SIG-M5 (cell line): ENCODE measurements at places on chromosomes 3 and 15.

DNA sequence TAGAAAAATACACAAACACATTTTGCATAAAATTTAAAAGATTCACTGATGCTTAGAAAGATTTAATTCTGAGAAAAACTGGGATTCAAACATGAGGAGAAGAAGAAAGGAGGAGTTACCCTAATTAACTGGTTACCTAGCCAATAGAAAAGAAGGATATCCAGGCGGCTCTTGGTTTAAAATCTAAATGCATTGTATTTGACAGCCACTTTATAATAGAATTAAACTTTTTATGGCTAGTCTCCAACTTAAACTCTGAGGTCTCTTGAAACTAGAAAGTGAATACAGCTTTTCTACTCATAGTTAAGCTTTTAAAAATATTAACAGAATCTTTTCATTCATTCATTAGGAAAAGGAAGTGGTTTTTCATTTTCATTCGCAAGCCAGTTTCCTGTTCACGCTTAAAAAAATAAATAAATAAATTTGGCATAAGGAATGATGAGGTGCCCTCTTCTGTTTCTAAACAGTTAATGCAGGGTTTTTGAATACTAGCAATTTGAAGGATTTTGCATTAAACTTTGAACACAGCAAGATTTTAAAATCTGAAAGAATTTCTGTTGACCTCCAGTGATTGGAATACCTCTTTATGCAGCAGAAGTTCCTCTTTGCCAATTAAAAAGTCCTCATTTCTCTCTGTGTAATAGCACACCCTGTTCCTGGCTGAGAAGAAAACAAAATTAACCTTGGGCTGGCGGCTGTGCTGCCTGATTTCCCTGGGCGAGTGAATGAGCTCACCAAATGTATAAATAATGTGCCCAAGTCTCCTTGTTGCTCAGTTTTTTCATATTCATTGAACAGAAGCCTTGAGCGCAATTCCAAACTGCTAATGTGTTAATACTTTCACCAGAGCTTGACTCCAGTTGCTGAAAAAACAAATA lies 105.1 kb downstream of the ZMAT3 start:
- DNase-seq = no peak

DNA sequence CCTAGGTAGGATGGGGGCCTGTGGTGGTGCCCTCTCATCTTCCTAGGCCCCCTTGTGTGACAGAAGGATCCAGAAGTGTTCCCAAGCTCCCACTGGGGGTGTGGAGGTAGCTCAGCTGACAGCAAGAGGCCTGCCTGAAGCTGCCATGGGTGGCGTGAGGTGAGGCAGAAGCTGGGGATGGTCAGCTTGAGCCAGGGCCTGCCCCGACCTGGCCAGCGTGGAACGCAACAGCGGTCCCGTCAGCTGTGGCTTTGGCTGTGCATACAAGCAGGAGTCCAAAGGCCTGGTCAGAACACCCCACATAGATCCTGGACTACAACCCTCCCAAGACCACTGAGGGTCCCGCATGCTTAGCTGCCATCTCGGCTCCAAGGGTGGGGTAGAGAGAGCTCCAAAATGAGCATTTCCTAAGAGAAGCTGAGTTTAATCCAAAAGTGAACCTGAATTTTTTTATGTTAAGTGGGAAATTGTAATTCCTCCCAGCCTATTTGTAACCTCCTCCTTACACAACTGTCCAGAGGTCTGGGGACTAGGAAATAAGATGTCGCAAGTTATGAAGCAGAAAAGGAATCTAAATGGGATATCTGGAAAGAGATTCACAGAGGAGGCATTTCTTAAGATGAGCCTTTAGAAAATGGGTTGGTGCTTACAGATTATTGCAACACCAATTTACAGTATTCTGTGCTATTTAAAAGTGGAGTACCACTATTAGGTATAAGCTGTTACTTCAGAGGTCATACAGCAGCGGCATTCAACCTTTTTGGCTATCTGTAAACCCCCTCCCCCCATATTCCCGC lies 9.9 kb upstream of the PLA2G4D start:
- DNase-seq = no peak

DNA sequence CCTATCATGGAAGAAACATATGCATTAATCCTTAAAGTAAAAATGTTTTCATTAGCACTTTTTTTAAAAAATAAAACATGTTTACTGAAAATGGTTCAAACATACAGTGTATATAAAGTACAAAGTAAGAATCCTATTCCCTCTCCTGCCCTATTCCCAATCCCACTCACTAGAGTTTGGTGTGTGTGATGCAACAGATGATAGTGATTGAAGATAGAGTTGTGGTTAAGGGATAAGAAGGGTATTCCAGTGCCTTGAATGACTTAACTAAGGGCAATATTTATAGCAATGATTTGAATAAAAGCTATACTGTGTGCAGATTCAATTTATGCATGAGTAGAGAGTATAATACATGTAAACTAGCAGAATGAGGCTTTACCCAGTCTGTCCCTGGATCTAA lies 18.1 kb downstream of the ZNF280D start:
- no peak for DNase-seq

- DNase-seq = no peak
Observed at GRCh38 chr3:39435006-39435748, 28.7 kb downstream of the RPSA start.

- DNase-seq = no peak
Observed at GRCh38 chr3:124992041-124992440, 57.5 kb upstream of the MUC13 start.

- DNase-seq = no peak
Observed at GRCh38 chr3:196202516-196202970, 8.7 kb downstream of the ZDHHC19 start.

DNA sequence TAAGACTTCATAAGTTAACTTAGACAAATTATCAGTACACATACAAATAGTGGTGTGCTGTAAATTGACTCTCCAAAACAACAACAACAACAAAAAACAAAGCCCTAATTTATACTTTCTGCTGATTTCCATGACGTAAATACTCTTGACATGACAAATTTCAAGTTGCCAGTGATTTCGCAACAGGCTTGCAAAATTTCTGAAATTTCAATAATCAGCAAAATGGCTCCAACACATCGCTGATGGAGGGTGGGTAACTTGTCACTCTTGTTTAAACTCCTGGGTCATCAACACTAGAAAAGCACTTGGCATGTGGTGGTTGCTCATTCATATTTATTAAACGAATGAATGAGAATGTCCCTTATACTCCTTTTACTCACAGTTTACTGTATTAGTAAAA lies 205.2 kb upstream of the SATB1 start:
- no peak for DNase-seq

GRCh38 chr3:179769411-179770247 lies 116.8 kb downstream of the USP13 start:
- DNase-seq = no peak

GRCh38 chr3:124674336-124674735 lies 55.9 kb upstream of the UMPS start:
- DNase-seq = no peak

- DNase-seq = no peak
Observed at GRCh38 chr15:96416934-96417759, 86.6 kb downstream of the NR2F2 start.

- no peak for DNase-seq
Observed at GRCh38 chr3:47704237-47704612, 77.5 kb downstream of the SMARCC1 start.

GRCh38 chr3:50210510-50211367 lies 5.7 kb downstream of the SLC38A3 start:
- DNase-seq = no peak

DNA sequence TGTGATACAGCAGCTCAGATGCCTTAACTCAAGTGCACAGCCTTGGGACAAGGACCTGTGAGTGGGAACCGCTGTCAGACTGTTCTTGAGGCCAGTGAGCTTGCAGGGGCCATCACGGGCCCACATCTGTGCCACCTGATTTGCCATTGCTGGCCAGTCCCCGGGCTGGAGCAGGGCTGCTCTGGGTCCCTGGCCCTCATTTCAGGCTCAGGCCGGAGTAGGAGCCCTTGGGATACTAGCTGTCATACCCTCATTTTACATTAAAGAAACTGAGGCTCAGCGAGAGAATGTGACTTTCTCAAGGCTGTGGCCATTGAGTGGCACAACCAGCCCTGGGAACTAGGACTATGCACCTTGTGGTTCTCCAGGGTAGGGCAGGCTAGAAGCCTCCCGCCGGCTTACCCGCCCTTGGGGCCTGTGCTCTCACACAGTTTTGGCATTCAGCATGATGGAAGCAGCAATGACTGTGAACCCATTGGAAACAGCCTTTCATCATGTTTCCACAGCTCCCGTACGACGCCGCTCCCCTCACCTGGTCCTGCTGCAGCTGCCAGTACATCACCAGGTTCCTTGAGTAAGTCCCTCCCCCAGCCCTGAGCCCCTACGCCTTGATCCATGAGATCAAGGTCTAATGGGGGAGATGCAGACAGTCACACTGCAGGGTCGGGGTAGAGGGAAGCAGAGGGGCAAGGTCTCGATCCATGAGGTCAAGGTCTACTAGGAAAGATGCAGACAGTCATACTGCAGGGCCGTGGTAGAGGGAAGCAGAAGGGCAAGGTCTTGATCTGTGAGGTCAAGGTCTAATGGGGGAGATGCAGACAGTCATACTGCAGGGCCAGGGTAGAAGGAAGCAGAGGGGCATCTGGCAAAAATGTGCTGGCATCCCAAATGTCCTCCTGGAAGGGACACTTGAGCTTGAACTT lies 42.2 kb downstream of the GOLGA6L10 start:
- DNase-seq = no peak

DNA sequence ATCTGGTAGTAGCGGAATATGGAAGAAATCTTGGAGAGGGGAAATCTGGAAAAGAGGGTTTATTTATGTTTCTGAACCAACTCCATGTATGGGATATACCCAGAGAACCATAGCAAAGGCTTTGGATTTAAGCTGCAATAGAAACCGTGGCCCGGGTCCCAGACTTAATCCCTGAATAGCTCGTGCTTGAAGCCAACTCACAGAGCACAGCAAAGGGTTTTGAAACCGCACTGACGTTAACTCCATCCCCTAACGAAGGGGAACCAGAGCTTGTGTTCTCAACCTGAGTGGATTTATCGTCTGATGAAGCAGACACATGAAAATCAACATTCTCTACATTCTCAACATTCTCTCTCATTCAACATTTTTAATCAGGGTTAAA lies 154.6 kb downstream of the APBA2 start:
- no peak for DNase-seq

- DNase-seq = no peak
Observed at GRCh38 chr3:71721651-71722157, 3.5 kb downstream of the EIF4E3 start.

GRCh38 chr15:72994534-72995177 lies 57.6 kb upstream of the NEO1 start:
- DNase-seq = no peak

DNA sequence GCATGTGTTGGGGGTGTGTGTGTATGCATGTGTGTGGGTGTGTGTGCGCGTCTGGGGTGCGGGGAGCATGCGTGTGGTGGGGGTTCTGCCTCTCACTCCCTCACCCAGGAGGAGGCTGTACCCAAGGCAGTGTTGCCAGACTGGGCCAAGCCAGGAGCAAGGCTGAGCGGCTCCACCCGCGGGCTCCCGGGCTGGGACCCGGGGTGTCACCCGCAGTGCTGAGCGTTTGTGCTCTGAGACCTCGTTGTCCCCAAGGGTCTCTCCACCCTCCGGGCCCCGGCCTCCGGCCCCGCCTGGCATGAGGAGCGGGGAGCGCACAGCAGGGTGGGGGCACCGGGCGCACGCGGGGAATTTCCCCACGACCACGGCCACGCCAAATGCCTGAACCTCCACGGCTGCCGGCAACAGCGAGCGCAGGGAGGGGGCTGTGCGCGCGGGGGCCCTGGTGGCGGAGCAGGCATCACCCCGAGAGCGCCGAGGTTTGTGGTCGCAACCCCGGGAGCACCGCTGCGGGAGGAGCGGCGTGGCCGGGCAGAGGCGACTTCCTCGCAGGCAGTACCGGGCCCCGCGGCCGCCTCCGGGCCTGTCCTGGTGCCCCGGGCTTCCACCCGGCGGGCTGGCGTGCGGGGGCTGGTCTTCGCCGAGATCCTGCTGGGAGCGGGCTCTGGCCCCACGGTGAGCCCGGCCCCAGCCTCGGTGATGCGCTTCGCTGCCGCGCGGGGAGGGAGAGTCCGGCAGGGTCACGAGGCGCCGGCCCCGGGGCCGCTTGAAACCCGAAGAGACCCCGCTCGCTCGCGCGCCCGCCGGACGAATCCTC lies 7.4 kb upstream of the OCA2 start:
- DNase-seq = no peak

GRCh38 chr3:71438904-71439303 lies 144.6 kb downstream of the FOXP1 start:
- no peak for DNase-seq

- DNase-seq = no peak
Observed at GRCh38 chr3:174333640-174334039, 525.5 kb upstream of the NAALADL2 start.

GRCh38 chr15:77119446-77119845 lies 48.5 kb upstream of the TSPAN3 start:
- no peak for DNase-seq

- no peak for DNase-seq
Observed at GRCh38 chr3:99505200-99505599, 133.2 kb upstream of the COL8A1 start.

GRCh38 chr3:39467394-39468107 lies at the start of gene MOBP:
MOBP (plus strand) TSS chr3:39467680; CDS start chr3:39502070, 34,390 bp downstream.
- no peak for DNase-seq

DNA sequence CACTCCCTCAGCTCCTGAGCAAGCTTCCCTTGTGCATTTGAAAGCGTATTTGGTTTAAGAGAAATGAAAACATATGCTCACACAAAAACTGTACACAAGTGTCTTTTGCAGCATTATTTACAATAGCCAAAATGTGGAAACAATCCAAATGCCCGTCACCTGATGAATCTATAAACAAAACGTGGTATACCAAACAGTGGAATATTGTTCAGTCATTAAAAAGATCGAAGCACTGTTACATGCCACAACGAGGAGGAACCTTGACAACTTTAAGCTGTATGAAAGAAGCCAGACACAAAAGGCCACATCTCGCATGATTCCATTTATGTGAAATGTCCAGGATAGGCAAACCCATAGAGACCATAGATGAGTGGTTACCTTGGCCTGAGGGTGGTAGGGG lies 71.6 kb upstream of the CMTM7 start:
- DNase-seq = no peak

DNA sequence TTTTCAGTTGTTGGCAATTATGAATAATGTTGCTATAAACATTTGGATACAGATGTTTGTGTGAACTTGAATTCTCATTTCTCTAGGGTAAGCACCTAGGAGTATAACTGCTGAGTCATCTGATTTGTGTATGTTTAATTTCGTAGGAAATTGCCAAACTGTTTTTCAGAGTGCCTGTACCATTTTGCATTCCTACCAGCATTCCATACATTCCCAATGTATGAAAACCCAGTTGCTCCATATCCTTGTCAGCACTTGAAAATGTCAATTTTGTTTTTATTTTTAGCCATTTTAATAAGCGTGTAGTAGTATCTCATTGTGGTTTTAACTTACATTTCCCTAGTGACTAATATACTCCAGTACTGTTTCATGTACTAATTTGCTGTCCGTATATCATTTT lies 98.5 kb upstream of the TSC22D2 start:
- DNase-seq = no peak

DNA sequence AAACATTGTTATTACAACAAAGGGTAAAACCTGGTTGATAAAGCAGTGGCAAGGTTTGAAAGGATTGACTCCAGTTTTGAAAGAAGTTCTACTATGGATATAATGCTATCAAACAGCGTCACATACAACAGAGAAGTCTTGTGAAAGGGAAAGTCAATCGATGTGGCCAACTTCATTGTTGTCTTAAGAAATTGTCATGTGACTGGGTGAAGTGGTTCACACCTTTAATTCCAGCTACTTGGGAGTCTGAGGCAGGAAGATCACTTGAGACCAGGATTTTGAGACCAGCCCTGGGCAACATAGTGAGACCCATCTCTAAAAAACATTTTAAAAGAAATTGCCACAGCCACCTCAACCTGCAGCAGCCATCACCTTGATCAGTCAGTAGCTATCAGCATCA lies 6.2 kb upstream of the LXN start:
- DNase-seq = no peak
